Fibroblast of skin of back (primary cell): ENCODE measurements at places on chromosomes 5 and 9.
A peak's percentile ranks its signal among the peaks of the same experiment; 100 is the strongest.

- no peak for DNase-seq
These were observed 204.9 kb downstream of the FANCC start for GRCh38 chr9:95112436-95113280.

DNA sequence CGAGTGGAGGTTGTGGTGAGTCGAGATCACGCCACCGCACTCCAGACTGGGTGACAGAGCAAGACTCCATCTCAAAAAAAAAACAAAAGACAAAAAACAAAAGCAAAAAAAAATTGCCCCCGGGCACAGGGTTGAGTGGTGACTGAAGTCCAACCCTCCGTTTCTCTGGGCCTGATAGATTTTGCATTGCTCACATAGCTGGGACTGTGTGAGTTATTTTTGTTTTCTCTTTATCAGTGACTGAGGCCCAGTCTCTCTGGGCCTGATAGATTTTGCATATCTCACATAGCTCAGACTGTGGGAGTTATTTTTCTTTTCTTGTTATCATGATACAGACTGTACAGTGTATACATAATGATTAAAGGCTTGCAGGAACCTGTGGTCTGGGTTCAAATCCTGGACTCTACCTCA is 2.6 kb upstream of the SLC28A3 start:
- peak; percentile 92 for DNase-seq

- no peak for DNase-seq
These were observed 101.6 kb downstream of the TENT4A start for GRCh38 chr5:6814816-6815215.

- no peak for DNase-seq
These were observed 36.2 kb downstream of the LEAP2 start for GRCh38 chr5:132909702-132910101.

- DNase-seq: peak; percentile 96
These were observed 54.5 kb downstream of the STK10 start for GRCh38 chr5:172133359-172134029.

- no peak for DNase-seq
These were observed 616.3 kb downstream of the EBF1 start for GRCh38 chr5:158483281-158483860.

DNA sequence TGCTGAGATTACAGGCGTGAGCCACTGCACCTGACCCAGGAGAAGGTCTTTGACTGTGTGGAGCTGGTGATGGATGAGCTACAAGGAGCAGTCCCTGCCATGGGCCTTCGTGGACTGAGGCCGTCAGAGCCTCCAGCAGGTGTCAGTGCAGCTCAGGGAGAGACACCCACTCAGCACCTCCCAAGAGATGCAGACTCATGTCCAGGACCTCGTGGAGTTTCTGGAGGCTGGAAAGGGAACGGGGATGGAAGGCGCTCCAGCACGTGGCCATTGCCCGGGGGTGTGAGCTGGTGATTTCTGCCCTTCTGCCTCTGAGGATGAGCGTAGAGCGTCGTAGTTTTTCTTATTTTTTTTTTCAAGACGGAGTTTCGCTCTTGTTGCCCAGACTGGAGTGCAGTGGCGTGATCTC is 9.5 kb downstream of the TOR4A start:
- DNase-seq: peak; percentile 58

- DNase-seq: peak; percentile 98
These were observed 29.0 kb downstream of the PTGES2 start for GRCh38 chr9:128098297-128099230.

GRCh38 chr5:104412649-104413240 is 850.2 kb upstream of the NUDT12 start:
- peak; percentile 48 for DNase-seq

DNA sequence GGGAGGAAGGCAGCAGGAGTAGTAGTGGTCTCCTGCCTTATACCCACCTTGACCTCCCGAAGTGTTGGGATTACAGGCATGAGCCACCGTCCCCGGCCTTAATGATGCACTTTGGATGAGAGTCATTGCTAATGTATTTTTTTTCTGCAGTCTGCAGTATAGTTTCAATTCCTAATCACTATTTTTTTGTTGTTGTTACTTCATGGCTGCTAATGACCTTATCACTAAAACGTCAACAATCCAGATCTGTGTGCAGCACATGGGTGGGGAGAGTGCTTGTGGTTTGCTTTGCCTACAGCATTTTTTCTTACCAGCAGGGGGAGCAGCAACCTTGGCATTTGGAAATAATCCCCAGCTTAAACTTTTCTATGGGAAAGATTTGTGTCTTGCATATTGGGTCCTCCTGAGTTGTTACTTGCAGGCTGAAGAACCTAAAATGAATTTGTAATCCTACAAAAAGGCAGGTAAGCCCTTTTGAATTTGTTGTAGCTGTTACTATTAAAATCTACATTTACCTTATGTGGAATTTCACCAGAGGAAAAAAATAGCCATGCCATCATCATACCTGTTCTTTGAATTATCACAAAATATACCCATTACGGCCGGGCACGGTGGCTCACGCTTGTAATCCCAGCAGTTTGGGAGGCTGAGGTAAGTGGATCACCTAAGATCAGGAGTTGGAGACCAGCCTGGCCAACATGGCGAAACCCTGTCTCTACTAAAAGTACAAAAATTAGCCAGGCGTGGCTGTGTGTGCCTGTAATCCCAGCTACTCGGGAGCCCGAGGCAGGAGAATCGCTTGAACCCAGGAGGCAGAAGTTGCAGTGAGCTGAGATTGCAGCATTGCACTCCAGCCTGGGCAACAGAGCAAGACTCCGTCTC is 6.3 kb upstream of the MED7 start:
- peak; percentile 67 for DNase-seq

- no peak for DNase-seq
These were observed 9.2 kb downstream of the SLC6A3 start for GRCh38 chr5:1436036-1436435.

DNA sequence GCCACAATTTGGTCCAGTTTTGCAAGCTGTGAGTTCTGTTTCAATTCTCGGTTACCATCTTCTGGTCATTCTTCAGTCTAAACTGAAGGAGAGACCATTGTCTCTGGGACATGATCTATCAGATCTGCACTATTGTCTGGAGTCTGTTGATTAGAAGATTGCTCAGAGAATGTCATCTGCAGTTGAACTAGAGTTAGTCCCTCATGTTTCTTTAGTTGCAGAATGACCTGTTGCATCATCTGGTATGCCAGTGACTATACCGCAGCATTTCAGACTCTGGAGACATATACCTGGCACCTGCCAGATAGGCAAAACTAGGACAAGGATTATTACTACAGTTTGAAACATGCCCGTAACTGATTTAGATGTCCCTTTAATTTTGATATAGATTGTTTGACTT is 194.8 kb downstream of the LRRC70 start:
- DNase-seq: no peak

GRCh38 chr9:86287013-86287412 is 4.7 kb upstream of the ISCA1 start:
- DNase-seq: peak; percentile 57

GRCh38 chr5:97101189-97101910 is 41.1 kb downstream of the LIX1 start:
- DNase-seq: no peak

DNA sequence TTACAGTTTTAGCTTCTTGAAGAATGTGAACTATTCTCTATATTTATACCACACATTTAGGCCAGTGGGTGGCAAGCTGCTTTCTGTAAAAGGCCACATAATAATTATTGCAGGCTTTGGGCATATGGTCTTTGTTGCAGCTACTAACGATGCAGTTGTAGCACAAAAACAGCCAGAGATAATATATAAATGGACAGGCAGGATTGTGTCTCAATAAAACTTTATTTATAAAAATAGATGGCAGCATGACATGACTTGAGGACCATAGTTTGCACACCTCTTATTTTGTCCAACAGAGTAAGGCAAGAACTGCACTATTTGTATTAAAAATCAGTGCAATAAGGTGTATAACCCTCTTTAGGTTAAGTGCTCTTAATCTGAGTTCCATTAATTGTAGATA is 415.0 kb downstream of the ANXA1 start:
- no peak for DNase-seq

- DNase-seq: peak; percentile 82
These were observed 159.0 kb downstream of the PBX3 start for GRCh38 chr9:125906144-125906543.

DNA sequence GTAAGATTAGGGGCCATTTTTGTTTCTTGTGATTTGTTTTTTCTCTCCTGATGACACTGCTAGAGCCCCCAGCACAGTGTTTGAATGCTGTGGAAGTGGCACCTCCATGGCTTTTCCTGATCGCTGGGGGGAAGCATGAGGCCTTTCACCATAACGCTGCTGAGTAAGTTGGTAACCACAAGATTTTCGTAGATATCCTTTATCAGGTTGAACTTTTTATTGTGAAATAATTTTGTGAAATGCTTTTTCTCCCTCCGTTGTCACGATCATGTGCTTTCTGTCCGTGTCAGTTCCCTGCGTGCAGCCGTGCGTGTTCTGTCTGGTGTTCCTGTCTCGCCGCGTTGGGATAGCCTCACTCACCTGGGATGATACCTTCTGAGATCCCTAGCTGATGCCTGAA is 59.4 kb downstream of the EHMT1 start:
- DNase-seq: no peak

- DNase-seq: no peak
These were observed 10.6 kb upstream of the NDUFS4 start for GRCh38 chr5:53549792-53550191.

DNA sequence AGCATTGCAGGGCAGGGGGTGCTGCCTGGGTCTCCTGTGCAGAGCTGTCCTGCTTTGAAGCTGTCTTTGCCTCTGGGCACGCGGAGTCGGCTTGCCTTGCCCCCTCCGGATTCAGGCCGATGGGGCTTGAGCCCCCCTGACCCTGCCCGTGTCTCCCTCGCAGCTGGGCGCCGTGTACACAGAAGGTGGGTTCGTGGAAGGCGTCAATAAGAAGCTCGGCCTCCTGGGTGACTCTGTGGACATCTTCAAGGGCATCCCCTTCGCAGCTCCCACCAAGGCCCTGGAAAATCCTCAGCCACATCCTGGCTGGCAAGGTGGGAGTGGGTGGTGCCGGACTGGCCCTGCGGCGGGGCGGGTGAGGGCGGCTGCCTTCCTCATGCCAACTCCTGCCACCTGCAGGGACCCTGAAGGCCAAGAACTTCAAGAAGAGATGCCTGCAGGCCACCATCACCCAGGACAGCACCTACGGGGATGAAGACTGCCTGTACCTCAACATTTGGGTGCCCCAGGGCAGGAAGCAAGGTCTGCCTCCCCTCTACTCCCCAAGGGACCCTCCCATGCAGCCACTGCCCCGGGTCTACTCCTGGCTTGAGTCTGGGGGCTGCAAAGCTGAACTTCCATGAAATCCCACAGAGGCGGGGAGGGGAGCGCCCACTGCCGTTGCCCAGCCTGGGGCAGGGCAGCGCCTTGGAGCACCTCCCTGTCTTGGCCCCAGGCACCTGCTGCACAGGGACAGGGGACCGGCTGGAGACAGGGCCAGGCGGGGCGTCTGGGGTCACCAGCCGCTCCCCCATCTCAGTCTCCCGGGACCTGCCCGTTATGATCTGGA is 2.7 kb downstream of the CEL start:
- DNase-seq: no peak

GRCh38 chr9:133421615-133422542 is at the start of gene ADAMTS13:
ADAMTS13 (plus strand) TSS chr9:133422367; CDS start chr9:133422444, 77 bp downstream.
- DNase-seq: no peak

- DNase-seq: peak; percentile 83
These were observed at the start of gene ARL10 for GRCh38 chr5:176365351-176366231. ARL10 (plus strand) TSS chr5:176365487; CDS start chr5:176365564, 77 bp downstream.

- DNase-seq: peak; percentile 50
These were observed 221.8 kb downstream of the SNX18 start for GRCh38 chr5:54739371-54739770.

DNA sequence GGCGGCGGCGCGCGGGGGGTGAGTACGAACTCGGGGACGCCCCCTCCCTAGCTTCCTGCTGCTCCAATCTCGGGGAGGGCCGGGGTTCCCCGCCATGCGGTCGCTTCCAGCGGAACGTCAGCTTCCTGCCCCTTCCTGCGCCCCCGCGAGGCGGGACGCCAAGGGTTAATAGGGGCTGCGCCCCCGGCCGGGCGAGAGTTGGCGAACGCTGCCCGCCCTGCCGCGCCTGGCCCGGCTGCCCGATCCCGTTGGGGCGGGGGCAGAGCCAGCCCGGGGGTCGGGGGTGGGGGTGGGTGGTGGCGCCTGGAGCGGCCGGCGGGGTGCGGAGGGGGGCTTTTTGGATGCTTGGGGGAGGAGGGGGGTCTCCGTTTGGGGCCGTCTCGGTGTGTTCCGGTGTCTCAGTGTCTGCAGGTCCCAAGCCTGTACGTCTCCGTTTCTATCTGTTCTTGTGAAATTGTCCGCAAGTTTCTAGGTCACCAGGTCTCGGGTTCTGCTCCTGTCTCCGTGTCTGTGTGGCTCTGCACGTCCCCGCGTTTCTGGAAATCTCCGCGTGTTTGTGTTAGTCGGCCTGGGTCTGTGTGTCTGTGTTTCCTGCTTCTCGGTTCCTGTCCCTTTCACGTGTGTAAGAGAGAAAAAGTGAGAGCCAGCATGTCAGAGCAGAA is 789 bp downstream of the COL27A1 start:
- DNase-seq: no peak

GRCh38 chr5:134772461-134773125 is 14.0 kb downstream of the DDX46 start:
- DNase-seq: no peak

- DNase-seq: no peak
These were observed 70.2 kb downstream of the ANKRD33B start for GRCh38 chr5:10634050-10634449.

DNA sequence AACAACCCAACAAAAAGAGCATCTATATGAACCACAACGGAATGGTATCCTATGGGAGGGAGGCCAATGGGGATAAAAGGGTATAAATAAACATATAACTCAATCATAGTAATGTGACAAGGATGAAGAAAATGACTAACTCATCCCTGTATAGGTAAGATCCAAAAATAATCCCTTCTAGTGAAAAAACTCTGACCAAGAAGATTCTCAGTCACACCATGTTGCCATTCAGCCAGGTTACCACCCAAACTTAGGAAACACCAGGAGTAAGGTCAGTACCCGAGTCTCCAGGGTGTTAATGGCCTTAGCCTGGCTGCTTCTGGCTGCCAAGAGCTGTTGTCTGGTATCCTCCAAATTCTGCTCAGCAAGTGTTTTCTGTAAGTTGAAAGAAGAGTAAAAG is 32.8 kb downstream of the GOLGA1 start:
- DNase-seq: no peak

GRCh38 chr5:160743027-160743426 is 109.0 kb downstream of the ATP10B start:
- no peak for DNase-seq

- peak; percentile 16 for DNase-seq
These were observed 195.8 kb downstream of the EFNA5 start for GRCh38 chr5:107474716-107475489.

- peak; percentile 25 for DNase-seq
These were observed 125.9 kb downstream of the APBA1 start for GRCh38 chr9:69546265-69546664.

DNA sequence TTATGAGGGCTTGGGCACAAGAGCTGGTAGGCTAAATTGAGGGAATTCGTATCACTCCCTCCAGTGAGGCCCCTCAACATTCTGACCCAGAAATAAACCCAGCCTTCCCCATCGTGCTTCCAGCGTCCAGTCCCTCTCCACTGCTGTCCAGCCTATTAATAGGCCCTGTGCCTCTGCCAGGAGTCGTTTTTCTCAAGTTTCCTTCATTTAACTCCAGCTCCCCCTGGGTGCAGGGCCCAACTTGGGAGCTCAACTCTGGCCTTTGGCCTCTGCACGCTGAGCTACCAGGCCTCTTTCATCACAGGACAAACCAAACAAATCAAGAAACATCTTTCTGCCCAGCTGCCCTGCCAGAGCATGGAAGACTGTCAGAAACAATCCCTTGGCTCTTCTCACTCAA is 10.0 kb downstream of the HBEGF start:
- no peak for DNase-seq

- DNase-seq: no peak
These were observed 58.6 kb upstream of the ZSWIM6 start for GRCh38 chr5:61273279-61273975.

GRCh38 chr9:91243029-91243428 is 118.7 kb downstream of the AUH start:
- DNase-seq: no peak
